ENCODE measurements at places on chromosomes 13 and 19.
A peak's percentile ranks its signal among the peaks of the same experiment; 100 is the strongest.

- no peak for DNase-seq
Measured at GRCh38 chr13:49443357-49443703, 534 bp downstream of the CAB39L start.

DNA sequence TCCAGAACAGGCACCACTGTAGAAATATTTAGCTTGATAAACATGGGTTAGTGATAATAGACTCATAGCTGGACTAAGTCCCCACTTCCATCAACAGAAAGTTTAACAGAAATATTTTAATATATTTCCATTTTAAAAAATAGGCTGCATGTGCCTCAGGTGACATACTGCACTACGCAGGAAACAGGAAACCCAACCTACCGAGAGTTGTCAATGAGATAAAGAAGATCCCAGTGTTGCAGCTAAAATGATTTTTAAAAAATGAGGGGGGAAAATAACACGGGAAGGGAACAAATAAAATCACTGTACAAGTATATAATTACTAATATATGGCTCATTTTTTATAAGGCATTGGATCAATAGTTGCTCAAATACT lies 154.8 kb downstream of the TBC1D4 start:
- DNase-seq, result no peak

GRCh38 chr13:79686441-79686840 lies 205.5 kb downstream of the NDFIP2 start:
- no peak for DNase-seq

DNA sequence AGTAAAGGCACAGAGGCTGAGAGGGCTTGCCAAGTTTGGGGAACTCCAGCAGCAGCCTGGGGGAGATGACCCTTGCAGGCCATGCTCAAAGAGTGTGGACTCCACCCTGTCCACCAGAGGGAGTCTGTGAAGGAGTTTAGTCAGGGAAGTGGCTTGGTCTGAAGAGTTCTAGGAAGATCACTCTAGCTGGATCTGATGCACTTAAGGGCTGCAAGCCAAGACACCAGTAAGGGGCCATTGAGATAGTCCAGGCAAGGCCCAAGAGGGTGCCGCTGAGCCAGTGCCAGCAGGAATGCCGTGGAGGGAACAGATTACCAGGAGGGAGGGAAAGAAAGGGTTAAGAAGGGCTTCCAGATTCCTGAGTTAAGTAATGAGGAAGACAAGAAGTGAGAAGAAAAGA lies 68.7 kb downstream of the ZAR1L start:
- DNase-seq, result peak; percentile 69

DNA sequence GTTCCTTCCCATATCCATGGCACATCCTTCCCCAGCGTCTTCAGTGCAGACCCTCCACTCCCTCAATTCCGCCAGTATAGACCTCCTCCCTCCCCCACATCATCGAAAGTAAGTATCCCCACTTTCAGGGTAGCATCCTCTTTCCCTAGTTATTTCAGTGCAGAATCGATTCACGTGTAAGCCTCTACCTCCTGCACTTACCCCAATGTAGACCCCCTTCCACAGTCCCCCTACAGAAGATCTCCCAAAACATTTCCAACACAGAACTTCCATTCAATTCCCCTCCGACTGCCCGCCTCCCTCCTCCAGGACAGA lies 664 bp downstream of the IRF3 start:
- no peak for DNase-seq

- no peak for DNase-seq
Measured at GRCh38 chr13:79389026-79389425, 17.0 kb downstream of the RBM26 start.

- no peak for DNase-seq
Measured at GRCh38 chr19:1047696-1048147, 7.8 kb downstream of the ABCA7 start.

DNA sequence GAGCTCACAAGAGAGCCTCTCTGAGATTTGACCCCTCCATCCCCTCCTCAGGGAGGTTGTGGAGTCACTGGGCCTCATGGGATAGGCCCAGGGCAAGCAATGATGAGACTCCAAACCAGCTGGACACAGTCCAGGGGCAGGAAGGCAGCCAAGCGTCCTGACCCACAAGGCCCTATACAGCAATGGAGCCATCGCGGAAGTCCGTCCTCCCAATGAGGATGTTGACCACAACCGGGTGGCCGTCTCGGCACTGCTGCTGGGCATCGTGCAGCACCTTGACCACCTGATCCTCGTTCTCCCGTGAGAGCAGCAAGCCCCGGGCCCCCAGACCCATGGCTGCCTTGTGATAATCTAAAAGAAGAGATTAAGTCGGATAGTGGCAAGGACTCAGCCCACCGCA lies 7.9 kb downstream of the SYDE1 start:
- no peak for DNase-seq

Measured in SHP77 (cell line).